ENCODE measurements at places on chromosomes 4 and X. TPM values are rescaled to one million over a fixed set of nuclear protein-coding genes. Genes with fewer than 3 reads are reported as not detected.
A peak's percentile ranks its signal among the peaks of the same experiment; 100 is the strongest.

CWH43 gene
- not detected for total RNA-seq

BANK1 gene
- 1.3 TPM for total RNA-seq

SPATA18 gene
- total RNA-seq, result 3.2 TPM

F8A3 gene
- total RNA-seq, result 7.4 TPM

OPN1MW3 gene
- total RNA-seq, result not detected

MSN gene
- 152 TPM for total RNA-seq

- DNase-seq, result peak; percentile 68
These were observed 190.5 kb downstream of the RRAGB start for GRCh38 chrX:55907968-55908607.

DNA sequence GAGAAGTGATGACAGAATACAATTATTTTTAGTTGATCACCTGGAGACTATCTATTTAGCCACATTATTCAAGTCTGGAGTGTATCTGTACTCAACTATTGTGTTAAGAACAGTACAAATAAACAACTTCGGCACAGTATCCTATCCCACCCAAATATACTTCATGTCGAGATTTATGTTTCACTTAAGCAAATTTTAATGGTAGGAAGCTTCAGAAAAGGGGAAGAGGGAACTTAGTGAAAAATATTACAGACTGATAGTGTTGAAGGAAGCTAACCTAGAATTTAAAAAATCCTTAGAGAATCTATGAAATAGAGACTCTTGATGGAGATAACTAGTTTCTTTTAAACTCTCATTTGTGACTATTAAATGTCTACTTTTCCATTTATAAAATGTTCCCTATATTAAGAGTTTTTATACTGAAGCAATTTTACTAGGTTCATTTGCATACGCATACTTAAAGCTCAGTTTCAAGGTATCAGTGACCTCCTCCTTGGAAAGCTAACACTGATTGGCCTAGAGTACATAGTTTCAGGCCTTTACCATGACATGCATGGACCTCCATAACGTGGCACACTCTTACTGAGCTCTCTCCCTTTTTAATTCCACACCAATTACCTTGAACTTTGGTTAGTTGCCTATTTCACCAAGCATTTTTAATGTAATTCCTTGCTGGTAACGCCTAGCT, 197.7 kb downstream of the CAMK2D start:
- DNase-seq, result no peak

- DNase-seq, result no peak
These were observed 36.3 kb downstream of the CORIN start for GRCh38 chr4:47801481-47802002.

GRCh38 chr4:138898282-138898681, 117.3 kb upstream of the NOCT start:
- no peak for DNase-seq

DNA sequence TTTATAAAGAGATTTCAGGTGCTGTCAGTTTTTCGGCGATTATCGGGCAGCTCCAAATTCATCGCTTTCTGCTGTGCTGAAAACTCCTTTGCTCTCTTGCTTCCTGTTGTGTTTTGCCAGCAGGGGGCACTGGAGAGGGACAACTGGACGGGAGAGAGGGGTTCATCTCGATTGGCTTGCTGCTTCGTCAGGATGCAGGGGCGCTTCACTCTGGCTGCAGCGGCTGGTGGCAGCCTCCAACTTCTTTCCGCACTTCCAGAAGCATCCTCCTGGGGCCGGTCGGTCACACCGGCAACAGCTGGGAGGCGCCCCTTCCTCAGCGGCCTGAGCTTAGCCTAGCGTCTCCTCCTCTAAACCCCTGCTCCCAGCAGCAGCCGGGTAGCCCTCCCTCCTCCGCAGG, 29.5 kb downstream of the MSL3 start:
- peak; percentile 80 for DNase-seq

DNA sequence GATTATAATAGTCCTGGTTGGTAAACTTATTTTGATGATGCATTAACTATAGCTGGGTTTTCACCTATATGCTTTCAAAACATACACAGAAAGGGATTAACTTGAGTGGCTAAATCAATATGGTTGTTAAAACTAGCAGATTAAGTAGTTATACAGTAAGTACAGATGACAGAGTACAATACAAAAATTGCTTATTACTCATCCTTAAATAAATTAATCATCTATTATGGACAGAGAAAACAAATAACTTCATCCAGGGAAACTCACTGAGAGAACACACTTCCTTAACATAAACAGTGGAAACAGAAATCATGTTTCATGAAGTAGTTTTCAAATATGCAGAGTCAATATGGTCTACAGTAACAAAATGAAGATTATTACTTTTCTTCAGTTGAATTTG, 133.4 kb downstream of the AREG start:
- no peak for DNase-seq

GRCh38 chr4:81634766-81635549, 163.3 kb upstream of the RASGEF1B start:
- no peak for DNase-seq
